ENCODE measurements at places on chromosomes 6 and 20.

GRCh38 chr6:29524444-29525310 is 34.9 kb downstream of the UBD start:
- no peak for DNase-seq

DNA sequence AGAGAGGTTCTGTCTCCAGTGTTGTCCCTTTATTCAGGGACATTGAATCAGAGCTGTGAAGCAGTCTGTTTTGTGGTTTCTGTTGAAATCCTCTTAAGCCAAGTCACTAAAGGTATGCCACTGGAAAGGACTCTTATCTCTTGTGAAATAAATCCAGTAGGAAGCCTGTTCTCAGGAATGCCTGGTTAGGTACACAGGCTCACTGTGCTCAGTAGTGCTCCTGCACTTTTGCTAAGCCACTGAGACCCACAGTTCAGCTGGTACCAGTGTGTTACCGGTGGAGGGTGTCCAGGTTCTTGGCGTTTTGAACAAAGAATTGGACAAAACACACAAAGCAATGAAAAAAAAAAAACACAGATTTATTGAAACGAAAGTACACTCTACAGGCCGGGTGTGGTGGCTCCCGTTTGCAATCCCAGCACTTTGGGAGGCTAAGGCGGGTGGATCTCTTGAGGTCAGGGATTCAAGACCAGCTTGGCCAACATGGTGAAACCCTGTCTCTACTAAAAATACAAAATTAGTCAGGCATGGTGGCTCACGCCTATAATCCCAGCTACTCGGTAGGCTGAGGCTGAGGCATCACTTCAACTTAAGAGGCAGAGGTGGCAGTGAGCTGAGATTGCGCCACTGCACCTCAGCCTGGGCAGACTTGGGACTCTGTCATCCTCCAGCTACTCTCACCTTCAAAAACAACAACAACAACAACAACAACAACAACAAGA is 186.1 kb downstream of the JARID2 start:
- no peak for DNase-seq

- DNase-seq, result no peak
Observed at GRCh38 chr20:3828798-3829197, 8.5 kb downstream of the AP5S1 start.

DNA sequence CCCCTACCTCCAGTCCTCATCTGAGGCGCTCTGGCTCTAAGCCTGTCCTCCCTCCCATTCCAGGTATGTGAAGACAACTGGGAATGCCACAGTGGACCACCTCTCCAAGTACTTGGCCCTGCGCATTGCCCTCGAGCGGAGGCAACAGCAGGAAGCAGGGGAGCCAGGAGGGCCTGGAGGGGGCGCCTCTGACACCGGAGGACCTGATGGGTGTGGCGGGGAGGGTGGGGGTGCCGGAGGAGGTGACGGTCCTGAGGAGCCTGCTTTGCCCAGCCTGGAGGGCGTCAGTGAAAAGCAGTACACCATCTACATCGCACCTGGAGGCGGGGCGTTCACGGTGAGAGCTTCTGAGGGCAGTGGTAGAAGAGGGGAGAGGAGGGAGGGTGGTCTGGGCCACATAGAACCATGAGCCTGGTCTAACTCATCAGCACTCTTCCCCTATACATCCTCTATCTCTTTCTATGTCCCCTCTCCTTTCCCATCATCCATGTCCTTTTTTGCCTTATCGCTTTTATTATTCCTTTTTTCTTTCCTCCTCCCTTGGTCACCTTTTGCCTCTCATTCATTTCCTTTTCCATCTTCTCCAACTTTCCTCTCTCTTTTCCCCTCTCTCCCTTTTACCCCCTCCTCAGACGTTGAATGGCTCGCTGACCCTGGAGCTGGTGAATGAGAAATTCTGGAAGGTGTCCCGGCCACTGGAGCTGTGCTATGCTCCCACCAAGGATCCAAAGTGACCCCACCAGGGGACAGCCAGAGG is 3.5 kb downstream of the RING1 start:
- DNase-seq, result no peak

GRCh38 chr20:1010659-1011058 is 8.5 kb upstream of the RSPO4 start:
- DNase-seq, result no peak

DNA sequence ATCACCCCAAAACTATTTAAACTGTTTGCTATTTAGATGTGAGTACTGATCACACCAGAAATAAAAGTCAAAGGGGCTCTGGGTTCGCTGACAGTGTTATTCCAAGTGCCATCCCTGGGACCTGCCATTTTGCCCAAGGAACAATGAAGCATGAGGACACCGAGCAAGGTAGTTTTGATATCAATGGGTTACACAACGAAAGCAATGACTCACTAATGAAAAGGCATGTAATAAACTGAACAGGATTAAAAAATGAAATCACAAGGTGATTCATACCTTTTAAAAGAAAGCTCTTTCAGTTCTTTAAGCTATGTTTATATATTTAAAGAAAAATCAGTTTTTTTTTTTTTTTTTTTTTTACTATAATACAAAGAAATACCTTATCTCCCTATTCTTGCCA is 102.0 kb downstream of the HS3ST5 start:
- no peak for DNase-seq

DNA sequence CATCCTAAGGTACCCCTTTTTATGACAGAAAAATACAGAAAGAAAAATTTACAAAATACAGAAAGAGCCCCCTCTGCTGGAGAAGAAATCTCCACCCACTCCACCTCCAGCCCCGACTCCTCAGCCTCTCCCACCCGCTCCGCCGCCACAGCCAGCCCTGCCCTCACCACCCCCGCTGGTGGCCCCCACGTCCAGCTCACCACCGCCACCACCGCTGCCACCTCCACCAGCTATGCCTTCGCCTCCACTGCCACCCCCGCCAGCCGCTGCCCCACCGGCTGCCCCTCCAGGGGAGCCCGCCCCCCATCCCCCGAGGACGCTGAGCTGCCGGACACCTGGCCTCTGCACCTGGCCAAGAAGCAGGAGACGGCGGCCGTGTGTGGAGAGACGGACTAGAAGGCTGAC is 17.7 kb downstream of the WFDC2 start:
- no peak for DNase-seq

DNA sequence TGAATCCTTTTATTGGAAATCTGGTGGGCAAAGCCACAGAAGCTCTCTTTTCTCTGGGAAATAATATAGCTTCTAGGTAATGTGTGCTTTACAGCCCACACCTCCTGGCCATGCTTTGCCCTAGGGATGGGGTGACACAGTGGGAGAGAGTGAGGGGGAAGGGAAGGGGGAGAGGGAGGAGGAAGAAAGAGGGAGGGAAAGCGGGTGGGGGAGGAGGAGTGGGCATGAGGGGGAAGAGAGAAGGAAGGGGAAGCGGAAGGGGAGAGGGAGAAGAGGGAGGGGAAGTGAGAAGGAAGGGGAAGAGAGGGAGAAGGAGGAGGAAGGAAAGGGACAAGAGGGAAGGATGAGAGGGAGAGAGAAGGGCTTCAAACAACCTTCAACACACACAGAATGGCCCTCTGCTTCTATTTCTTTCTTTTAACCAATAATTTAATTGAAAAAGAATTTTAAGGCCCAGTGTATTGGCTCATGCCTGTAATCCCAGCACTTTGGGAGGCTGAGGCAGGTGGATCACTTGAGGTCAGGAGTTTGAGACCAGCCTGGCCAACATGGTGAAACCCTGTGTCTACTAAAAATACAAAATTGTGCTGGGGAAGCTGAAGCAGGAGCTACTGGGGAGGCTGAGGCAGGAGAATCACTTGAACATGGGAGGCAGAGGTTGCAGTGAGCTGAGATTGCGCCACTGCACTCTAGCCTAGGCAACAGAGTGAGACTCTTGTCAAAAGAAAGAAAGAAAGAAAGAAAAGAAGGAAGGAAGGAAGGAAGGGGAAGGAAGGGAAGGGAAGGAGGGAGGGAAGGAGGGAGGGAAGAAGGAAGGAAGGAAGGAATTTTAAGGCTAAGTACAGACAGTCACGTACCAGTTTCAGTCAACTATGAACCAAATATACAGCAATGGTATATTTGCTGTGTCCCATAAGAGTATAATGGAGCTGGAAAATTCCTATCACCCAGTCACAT is 75.2 kb downstream of the RSPH3 start:
- no peak for DNase-seq

All from activated T-cell treated with anti-CD3 and anti-CD28 coated beads for 1 hour (primary cell).